ENCODE measurements at places on chromosomes 12 and 14.

DNA sequence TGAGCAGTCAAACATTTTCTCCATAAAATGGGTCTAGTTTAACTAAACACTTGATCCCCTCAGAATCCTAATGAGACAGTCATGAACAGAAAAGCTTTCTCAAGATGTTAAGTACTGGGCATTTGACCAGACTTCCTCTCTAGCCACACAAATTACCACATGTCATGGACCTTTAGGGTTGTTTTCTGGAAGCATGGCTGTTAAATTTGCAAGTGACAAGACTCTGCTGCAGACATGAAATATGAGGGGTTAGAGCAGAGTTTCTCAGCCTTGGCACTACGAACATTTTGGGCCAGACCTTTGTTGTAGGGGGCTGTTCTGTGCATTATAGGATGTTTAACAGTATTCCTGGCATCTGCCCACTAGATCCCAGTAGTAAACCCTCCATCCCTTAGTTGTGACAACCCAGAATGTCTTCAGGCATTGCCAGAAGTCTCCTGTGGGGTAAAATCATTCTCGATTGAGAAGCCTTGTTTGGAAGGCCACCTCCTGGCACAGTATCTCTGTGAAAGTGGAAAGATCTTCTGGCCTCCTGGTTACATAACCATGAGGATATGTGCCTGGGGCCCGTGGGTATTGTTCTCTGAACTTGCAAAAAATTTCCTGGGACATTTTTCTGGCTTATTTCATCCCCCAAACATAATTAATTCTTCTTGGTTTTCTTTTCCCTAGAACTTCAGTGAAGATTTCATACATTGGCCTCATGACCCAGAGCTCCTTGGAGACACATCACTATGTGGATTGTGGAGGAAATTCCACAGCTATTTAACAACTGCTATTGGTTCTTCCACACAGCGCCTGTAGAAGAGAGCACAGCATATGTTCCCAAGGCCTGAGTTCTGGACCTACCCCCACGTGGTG is 4.3 kb downstream of the TMEM106C start:
- H3K4me1 ChIP-seq, result peaks cover 30% of the 10 kb centered on the region
- H3K4me3 ChIP-seq, result no peak overlapping the region
- no peaks in the 10 kb centered on the region for H3K27me3 ChIP-seq
- DNase-seq, result no peak
- H3K36me3 ChIP-seq, result peaks cover 46% of the 10 kb centered on the region

DNA sequence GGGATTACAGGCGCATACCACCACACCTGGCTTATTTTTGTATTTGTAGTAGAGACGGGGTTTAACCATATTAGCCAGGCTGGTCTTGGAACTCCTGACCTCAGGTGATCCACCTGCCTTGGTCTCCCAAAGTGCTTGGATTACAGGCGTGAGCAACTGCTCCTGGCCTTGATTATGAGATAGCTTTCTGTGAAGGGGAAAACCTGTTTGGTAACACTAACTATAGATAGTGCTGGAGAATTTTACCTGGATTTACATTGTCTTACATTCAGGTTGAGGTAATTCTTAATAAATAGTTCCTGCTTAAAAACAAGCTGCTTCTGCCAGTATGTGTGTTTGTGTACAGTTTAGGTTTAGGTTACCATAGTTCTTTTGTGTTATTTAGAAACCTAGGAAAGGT is 77.1 kb downstream of the MON2 start:
- H3K36me3 ChIP-seq, result peaks cover 13% of the 10 kb centered on the region
- no peaks in the 10 kb centered on the region for H3K27me3 ChIP-seq
- no peak for DNase-seq
- peaks cover 6% of the 10 kb centered on the region for H3K4me1 ChIP-seq

- H3K27ac ChIP-seq, result no peak overlapping the region
- H3K27me3 ChIP-seq, result peaks cover 5% of the 10 kb centered on the region
- H3K4me1 ChIP-seq, result no peaks in the 10 kb centered on the region
- no peaks in the 10 kb centered on the region for H3K36me3 ChIP-seq
These were observed 54.8 kb upstream of the PTHLH start for GRCh38 chr12:28027328-28027727.

DNA sequence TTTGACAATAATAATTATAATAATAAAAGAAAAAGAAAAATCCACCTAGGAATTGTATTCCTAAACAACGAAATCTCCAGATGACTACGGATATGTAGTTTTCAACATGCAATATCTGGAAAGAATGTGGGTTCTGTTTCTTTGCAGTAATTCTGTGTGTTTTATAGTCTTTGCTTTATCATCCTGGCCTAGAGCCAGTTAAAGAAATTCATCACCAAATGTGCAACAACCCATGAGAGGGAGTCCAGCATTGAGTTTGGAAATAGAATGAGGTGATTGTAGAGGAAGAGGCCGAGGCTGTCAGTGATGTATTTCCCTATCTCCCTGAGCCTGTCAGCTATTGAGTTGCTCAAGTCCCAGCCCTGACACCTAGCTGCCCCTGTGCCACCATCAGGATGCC is 200.5 kb upstream of the DCN start:
- no peak for DNase-seq
- H3K27ac ChIP-seq, result no peak overlapping the region
- no peaks in the 10 kb centered on the region for H3K27me3 ChIP-seq
- no peak overlapping the region for H3K4me3 ChIP-seq

DNA sequence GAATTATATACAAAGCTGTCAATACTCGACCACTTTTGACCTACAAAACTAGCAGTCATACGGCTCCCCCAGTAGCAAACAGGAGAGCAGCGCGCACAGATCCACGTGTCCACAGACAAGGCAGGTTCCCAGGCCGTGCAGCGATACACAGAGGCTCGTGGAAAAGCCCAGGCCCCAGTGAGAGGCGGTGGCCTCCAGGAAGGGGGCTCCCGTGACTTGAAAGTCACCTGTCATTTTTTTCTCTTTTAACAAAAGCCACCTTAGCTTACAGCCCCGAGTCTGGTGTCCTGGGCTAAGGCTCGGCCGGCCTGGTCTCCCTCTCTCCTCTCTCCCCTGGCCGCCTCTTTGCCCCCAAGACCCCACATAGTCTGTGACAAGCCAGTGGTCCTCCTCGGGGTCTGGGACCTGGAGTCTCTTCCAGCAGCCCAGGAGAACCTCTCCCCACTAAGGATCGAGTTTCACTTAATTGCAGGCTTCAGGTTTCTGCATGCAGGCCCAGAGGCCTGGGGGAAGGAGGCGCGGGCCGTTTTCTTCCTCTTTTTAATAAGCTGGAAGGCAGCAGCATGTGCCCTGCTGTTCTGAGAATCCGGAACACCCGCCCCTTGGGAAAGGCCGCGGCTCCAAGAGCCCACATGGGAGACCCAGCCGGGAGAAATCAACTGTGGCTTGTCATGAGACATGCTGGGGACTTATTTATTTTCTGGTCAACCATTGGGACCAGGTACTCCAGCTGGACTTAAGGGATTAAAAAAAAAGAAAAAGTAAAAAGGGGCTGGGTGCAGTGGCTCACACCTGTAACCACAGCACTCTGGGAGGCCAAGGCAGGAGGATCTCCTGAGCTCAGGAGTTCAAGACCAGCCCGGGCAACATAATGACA is 15.9 kb downstream of the NCOR2 start:
- H3K36me3 ChIP-seq, result peaks cover 2% of the 10 kb centered on the region
- peaks cover 81% of the 10 kb centered on the region for H3K4me1 ChIP-seq
- no peaks in the 10 kb centered on the region for H3K27me3 ChIP-seq
- no peak for DNase-seq

DNA sequence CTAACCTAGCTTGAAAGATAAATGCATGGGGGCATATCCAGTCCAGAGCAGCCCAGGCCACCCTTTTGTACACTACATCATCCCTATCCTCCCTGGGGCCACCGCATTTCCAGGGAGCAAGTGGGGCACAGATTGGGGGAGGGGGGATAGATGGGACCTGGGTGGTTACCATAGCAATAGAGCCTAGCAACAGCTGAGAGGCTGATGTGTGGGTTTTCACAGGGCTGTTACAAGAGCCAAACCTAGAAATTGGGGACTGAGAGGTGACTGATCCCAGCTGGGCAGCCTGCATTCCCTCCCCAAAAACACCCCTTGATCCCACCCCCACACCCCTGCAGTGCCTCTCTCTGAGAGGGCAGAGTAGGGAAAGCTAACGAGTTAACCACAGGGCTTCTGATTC is 3.7 kb upstream of the ZNF384 start:
- H3K27me3 ChIP-seq, result no peaks in the 10 kb centered on the region
- no peak overlapping the region for H3K4me3 ChIP-seq
- no peak overlapping the region for H3K27ac ChIP-seq
- DNase-seq, result no peak

DNA sequence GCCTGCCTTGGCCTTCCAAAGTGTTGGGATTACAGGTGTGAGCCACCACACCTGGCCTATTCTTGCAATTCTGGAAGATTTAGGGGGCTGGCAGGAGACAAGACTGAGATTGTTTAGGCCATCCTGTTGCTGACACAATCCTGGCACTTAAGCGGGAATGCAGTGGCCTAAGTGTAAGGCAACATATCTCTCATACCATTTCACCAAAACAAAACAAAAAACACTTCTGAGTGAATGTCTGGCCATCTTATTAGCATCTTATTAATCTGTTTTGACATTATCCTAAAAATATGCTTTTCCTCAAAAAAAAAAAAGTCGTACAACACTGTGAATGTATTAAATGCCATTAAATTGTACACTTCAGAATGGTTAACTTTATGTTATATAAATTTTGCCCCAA is 67.6 kb downstream of the DENND5B start:
- H3K4me3 ChIP-seq, result no peak overlapping the region
- peaks cover 7% of the 10 kb centered on the region for H3K27me3 ChIP-seq
- H3K4me1 ChIP-seq, result no peaks in the 10 kb centered on the region
- no peak overlapping the region for H3K27ac ChIP-seq
- no peak for DNase-seq
- no peaks in the 10 kb centered on the region for H3K36me3 ChIP-seq
